ENCODE measurements at places on chromosomes 12 and 14.

DNA sequence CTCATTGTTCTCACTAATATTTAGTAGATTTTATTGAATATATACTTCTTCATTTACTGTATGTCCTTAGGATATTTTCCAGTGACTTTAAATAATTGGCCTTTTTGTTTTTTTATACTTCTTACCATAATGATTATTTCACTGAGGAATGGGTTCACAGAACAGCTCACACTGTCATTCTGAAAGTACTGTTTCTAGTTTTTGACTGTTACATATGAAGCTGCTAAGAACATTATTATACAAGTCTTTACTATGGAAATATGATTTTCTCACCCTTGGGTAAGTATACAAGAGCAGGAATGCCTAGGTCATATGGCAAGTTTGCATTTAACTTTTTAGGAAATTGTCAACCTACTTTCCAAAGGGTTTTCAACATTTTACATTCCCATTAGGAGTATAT is 343.1 kb downstream of the CCER1 start:
- no peak for DNase-seq

DNA sequence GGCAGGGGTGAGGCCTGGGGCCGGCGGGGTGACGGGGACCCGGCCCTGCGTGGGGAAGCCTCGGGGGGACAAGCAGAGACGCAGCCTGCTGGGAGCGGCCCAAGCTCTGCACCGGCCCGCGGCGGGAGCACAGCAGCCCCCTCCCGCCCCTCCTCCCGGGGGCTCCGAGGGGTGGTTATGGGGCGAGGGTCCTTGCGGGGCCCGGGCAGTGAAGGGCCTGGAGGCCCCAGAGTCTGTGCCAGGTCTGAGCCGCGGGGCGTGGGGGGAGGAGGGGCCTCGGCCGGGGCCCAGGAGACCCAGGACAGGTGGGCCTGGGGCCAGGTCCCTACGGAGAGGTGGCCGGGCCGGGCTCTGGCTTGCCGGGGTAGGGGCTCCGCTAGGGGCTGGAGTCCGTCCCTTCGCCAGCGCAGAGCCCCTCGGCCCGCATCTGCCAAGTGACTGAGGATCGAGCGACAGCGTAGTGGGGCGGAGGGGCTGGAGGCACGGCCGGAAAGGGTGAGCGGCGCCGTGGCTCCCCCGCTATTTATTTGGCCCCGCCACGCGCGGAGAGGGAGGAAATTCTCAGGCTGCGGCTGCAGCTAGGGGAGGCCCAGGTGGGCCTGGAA is 495 bp downstream of the TMEM121 start:
- no peak for DNase-seq

GRCh38 chr12:124872068-124872719 is 8.5 kb upstream of the SCARB1 start:
- no peak for DNase-seq

DNA sequence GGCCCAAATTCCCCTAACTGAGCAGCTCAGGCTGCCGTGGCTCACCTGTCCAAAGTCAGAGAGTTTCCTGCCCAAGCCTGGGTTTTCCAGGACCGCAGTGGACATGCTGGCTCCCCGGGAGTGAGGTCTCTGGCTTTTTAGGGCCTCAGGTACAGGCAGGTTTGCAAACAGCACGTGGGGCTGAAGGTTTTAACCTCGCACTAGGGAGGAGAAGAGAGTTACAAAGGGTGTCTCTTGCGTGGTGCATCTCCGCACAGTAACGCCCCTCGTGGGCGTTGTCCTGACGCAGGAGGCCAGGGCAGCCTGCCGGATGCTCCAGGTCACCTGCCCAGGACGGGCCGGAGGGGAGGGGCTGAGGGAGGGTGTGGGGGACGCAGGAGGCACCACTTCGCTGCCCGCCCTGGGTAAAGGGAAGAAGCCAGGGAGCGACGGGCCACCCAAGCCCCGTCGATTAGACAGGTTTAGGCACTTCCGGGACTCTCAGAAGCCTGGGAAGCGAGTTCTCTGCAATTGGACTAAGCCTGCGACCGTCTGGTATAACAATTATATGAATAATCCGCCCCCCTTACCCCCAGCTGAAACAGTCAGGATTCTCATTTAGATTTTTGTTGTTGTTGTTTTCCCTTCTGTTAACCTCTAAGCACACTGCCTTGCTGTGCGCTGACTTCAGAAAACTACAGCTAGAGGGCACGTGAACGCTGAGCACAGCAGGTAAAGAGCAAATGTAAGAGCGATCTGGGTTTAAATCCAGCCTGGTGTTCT is at the start of gene PAH:
PAH (minus strand) TSS at position 219 of the 762 bp plus-strand sequence; CDS start at position 105, 114 bp downstream.
- DNase-seq = peak; percentile 0

- no peak for DNase-seq
Observed at GRCh38 chr14:77561881-77562280, 54.6 kb downstream of the SPTLC2 start.

DNA sequence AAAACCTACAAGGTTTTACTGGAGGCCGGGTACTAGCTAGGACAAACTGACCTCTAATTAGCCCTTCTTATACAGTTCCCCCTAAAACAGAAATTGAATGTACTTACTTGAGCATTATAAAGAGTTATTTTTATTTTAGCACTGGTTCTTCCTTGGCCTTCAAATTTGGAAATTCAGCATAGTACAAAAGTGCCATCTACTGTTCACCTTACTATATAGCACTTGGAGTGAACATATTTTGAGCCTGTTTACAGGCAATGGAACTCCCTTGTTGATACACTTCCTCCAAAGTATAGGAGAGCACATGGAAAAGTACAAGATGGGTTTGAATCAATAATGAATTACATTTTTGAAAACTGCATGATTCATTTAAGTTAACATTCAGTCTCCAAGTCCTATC is 3.9 kb upstream of the POC1B start:
- no peak for DNase-seq

- no peak for DNase-seq
Observed at GRCh38 chr12:6076346-6076745, 48.1 kb downstream of the VWF start.

- no peak for DNase-seq
Observed at GRCh38 chr14:51395361-51395849, 155.4 kb downstream of the TMX1 start.

- no peak for DNase-seq
Observed at GRCh38 chr12:90124914-90125313, 416.3 kb upstream of the ATP2B1 start.

GRCh38 chr12:71871116-71871515 is 31.6 kb downstream of the TBC1D15 start:
- no peak for DNase-seq

DNA sequence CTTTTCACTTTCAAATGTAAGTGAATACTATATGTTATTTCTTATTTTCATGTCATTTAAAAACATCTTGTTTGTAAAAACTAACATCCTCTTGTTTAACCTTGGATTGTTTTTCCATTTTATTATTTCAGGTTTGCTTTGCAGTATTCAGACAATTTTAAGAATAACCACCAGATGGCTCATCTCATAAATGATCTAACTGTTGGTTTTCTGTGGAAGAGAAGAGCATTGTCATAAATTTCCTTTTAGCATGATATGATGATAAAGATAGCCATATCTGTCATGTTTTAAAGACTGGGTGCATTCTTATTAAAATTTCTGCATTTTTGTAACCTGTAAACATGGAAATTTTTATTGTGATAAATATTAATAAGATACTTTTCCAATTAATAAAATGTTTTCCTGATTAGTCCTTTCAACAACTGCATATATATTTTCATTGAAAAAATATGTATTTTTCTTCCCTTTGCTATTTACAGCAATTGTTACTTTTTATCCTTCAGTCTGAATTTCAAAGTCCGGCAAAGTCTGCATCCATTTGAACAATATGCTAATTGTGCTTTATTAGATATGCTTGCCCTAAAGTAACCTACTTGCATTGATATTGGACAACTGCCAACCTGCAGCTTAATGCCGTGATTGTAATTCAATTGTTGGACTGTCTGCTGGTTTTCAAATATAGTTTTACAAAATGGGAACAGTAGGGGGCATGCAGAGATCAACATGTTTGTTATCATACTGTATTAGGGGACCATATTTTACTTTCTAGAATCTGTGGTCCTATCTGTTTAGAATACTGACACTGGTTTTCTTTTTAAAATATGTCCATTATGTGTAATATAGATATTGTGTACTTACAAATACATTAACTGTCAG is 163.4 kb downstream of the GARIN6 start:
- no peak for DNase-seq

DNA sequence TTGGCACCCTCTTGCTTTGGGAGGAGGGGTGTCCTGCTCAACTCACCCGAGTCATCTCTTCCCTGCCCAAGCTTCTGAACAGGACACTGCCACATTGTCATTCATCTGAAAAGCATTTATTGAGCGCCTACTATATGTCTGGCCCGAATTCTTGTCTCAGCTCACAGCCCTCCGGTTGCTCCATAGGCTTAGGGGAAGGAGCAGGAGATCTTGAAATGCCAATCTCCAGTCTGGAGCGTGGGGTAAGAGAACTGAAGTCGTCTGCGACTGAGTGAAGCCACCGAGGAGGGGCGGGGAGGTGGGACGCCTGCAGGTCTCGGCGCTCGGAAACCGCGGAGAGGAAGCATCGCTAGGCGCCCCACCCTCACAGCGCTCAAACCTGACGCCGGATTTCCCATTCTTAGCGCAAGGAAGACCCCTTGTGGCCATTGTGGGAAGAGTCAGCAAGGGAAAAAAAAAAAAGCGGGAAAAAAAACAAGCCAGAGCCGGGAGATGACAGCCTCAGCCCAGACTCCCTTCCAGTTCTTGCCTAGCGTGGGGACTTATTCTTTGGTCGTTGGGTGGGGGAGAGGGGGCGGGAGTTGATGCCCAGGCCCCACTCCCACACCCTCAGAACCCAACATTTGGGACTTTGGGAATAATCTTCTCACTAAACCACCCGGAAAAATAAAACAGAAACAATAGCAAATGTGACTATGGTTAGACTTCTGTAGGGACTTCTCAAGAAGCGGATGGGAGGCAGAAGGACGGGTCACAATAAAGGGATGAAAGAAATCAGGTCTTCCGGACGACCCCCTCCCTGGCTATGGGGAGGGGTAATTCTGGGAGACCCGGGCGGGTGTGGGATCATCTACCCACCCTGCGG is 28.2 kb upstream of the SMUG1 start:
- DNase-seq = peak; percentile 61

DNA sequence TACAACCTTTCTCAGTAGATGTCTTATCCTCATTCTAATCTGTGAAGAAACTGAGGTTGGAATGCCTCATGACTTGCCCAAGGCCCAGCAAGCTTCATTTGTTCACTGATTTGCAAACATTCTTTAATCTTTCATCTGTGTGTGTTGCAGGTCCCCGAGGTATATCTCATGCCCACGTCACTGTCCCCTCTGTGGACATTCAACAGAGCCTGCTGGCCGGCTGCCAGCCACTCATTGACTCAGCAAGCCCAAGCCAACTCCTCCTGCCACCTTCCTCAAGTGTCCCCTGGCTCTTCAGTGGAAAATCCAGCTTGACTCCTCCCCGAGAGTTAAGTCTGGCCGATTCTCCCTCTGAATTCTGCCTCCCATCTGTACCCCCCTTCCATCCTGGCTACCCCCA is 1.9 kb upstream of the DCAF4 start:
- no peak for DNase-seq

DNA sequence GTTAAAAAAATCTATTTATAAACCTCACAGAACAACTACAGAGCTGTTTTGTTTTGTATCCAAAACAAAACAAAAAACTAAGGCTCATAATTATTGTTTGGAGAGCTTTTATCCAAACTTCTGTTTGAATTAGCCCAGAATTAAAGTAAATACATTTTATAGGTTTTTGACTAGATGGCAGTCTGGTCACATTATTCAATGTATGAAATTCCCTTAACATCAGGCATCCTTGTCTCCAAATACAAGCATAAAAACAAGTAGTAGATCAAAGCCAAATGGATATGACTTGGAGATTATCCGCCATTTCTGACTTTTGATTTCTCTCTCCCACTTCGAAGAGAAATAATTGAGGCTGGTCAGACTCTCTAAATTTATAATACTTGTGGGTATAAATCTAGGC is 63.5 kb downstream of the SLC38A1 start:
- DNase-seq = no peak

- no peak for DNase-seq
Observed at GRCh38 chr14:95291859-95292542, 27.7 kb downstream of the CLMN start.

GRCh38 chr12:89779090-89779489 is 70.5 kb upstream of the ATP2B1 start:
- no peak for DNase-seq

DNA sequence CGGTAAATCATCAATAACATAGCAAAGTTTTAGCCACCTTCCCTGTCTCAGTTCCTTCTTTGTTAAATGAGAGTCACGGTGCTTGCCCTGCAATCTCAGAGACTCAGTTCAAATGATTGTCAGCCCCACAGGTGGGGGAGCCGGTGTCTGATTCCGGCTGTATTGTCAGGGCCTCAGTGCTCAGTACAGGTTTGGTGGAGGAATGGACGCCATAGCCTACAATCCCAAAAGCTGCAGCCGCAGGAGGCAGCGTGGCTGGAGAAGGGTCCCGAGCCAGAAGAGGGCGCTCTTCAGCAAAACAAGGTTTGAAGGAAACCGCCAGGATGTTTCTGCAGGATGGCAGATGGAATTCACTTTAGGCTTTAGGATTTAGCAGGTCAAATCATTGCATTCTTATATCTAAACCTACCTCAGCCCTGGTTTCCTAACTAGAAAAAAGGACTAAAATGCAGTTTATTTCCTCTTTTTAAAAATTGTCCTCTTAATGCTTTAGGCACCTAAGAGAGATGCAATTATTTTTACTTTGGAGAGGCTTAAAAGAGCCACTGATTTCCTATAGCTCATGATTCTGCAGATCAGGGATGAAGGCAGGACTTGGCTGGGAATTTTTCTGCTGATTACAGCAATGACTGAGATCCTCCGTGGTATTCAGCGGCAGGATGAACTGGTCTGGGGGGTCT is 29.2 kb downstream of the FOS start:
- peak; percentile 72 for DNase-seq

DNA sequence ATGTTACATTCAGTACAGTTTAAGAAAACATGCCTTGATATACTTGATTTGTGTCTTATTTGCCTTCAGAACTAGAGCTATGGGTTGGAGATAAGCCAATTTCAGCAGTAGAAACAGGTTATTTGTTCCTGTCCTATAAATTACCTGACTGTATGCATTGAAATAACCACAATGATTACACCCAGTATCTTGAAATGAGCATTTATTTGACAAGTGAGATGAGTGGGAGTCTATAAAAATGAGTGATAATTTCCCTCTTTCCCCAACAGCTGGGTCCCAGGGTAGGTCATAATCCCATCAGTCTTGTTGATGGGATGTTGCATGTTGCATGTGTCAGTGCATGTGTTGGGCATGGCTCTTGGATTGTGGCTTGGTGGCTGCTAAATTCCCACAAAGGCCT is 3.7 kb downstream of the TAS2R42 start:
- no peak for DNase-seq

DNA sequence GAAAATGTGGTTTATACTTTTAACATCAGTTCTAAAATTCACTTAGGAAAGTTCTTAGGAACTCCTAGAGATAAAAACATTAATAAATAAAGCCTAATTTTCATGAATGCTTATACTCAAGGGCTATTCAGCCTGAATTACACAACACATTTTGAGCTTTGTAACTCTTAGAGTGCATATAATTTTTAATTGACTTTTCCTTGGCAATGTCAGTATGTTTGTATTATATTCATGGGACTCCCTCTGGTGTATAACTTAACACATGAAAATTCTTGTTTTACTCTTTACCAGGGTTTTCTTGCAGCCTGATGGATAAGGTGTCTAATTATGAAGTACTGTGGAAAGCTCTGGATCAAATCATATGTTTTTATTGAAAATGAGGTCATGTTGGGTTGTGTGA is 150.6 kb upstream of the HMGA2 start:
- DNase-seq = no peak
